SK-N-SH treated with all-trans-retinoic acid at 6 μM for 48 hours (cell line): ENCODE measurements at places on chromosomes 11 and 22.
A peak's percentile ranks its signal among the peaks of the same experiment; 100 is the strongest.

GRCh38 chr22:50733521-50734342, 4.3 kb upstream of the ACR start:
- peak; percentile 47 for ATAC-seq

DNA sequence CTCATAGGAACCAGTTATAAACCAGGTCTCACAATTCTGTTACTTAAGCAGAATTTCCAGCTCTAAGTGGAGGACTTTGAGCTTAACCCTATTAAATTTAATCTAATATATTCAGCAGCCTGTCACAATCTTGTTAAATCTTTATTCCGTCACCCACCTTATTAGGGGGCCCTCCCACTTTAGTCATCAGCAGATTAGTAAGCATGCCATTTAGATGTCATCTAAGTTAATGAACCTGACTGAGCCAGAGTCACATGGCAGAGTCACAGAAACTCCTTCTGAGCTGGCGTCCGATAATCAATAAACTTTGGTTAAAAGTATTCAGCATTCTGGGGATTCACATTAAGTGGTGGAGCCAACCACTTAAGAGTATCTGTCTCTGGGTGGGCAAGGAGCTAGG, 35.1 kb downstream of the TTC12 start:
- no peak for ATAC-seq

GRCh38 chr22:25726241-25726640, 15.7 kb upstream of the MYO18B start:
- ATAC-seq = no peak

DNA sequence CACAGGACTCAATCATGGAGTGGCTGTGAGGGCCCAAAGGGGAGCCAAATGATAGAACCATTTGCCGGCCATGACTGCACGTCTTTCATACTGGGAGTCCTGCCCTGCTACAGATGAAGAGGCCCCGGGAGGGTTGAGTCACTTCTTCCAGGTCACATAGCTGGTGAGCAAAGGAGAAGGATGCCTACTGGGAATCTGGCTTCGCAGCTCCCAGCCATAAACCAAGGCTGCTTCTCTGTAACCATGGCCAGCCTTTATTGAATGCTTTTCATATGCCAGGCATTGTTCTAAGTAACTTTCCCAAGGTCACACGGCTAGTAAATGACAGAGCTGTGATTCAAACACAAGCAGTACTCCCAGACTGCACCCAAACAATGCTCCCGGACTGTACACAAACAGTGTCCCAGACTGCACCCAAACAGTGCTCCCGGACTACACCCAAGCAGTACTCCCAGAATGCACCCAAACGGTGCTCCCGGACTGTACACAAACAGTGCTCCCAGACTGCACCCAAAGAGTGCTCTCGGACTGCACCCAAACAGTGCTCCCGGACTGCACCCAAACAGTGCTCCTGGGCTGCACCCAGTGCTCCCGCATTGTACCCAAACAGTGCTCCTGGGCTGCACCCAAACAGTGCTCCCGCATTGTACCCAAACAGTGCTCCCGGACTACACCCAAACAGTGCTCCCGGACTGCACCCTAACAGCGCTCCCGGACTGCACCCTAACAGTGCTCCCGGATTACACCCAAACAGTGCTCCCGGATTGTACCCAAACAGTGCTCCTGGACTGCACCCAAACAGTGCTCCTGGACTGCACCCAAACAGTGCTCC, 89.8 kb downstream of the FBXO7 start:
- no peak for ATAC-seq

DNA sequence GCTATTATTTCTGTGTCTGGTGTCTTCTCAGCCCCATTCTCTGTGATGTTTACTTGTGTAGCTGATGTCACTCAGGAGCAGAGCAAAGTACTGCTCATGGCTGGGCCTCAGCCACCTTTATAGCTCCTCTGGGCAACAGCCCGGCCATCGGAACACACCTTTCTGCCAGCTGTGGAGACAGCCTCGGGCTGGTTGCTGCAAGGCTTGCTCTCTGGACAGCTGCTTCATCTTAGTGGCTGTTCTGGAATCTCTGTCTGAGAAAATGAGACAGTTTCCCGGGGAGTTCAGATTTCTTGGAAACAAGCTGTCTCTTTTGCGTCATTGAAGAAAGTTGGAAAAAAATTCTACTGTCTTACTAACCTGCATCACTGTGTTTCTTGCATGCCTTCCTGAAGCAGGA, 20.0 kb downstream of the THY1 start:
- ATAC-seq = no peak

GRCh38 chr11:128342511-128343134, 244.7 kb downstream of the ETS1 start:
- ATAC-seq = no peak

DNA sequence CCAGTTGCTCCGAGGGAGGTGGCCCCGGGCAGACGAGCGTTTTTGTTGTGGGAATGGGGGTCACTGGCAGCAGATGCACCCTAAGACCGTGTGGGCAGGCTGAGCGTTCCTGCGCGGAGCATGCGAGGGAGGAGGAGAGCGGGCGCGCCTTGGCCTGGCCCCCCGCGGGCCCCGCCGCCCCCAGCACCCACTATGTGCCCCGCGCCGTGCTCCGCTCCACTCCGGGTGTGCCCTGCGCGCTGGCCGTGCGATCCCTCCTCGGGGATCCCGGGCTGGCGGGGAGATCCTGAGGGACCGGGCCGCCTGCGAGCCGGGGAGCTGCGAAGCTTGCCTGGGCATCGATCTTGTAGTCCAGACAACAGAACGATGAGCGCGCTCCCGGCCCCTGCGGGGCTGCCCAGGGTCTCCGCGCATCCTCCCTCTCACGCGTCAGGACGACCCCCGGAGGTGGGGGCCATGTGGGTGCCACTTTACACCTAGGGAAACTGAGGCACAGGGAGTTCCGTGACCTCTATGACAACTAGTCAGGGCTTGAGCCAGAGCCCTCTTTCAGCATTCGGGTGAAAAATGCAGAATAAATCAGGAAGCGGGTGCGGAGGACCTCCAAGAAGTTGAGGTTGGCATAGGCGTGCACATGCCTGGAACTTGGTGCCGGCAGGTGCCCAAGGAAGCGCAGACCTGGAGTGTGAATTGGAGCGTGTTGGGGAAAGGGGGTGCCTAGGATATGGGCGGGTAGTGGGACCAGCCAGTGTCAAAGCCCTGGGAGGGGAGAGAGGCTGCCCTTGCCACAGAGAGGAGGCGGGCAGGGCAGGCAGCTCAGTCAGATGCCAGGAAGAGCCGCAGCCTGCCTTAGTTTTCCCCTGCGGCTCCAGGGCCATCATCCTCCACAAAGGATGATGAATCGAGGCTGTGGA, 1.3 kb upstream of the KMT5B start:
- peak; percentile 41 for ATAC-seq

GRCh38 chr11:14114269-14114668, 151.7 kb downstream of the SPON1 start:
- ATAC-seq = no peak

- no peak for ATAC-seq
These were observed 29.2 kb downstream of the CPT1A start for GRCh38 chr11:68812526-68812925.

- peak; percentile 78 for ATAC-seq
These were observed 23.3 kb downstream of the ARL14EP start for GRCh38 chr11:30346068-30346688.

GRCh38 chr11:7889985-7890384, 41.1 kb downstream of the OR10A6 start:
- peak; percentile 16; the same call in 2 of the 3 replicates for ATAC-seq

DNA sequence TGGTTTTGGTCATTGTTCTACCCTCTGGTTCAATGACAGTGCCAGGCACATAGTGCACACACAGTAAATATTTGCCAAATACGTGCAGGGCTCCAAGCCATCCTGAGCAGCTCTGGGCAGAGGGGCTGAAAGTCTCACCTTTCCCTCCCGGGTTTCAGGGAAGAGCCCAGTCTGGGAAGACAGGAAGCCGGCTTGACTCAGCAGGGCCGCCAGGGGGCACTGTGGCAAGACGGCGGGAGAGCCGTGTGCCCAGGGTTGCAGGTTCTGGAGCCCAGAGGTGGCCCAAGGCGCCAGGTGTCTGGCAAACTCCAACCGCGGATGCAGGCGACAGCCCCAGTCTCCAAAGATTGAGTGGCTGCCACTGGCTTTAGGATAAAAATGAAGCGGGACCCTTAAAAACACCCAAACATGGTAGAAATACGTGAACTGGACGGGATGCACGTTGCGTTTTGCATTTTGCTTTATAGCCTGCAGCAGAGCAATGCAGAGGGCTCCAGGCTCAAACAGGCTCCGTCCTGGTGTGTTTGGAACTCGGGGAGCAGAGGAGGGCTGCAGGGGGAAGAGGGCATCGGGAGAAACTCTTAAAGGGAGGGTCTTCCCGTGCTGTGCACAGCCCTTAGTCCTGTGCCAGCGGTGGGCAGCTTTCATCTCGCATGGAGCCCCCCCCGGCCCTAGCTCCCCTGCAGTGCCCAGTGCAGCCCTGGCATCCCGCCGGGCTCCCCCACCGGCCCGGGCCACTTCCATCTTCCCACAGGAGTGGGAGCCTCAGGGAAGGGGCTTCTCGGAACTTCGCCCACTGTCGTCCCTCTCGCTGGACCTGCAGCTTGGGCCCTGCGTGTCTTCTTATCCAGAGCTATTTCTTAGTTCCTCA, 10.7 kb downstream of the KRTAP5-5 start:
- peak; percentile 88 for ATAC-seq

- no peak for ATAC-seq
These were observed 291.1 kb upstream of the C11orf87 start for GRCh38 chr11:109130910-109131309.

DNA sequence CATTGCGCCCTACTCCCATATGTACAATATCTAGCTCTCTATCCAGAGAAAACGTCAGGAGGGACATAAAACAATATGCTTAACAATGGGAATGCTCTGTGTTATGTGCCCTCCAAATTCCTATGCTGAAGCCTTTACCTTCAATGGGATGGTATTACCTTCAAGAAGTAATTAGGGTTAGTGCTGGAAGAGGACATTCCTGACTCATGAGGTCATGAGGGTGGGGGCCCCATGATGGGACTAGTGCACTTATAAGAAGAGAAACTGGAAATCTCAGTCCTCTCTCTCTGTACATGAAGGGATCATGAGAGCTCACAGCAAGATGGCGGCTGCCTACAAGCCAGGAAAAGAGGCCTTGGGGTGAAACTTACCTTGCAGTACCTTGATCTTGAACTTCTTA, 20.3 kb downstream of the MMP20 start:
- no peak for ATAC-seq

- no peak for ATAC-seq
These were observed 380.6 kb downstream of the SOX6 start for GRCh38 chr11:15975742-15976141.

- ATAC-seq = no peak
These were observed 149.8 kb upstream of the THY1 start for GRCh38 chr11:119572481-119573424.

GRCh38 chr11:91366816-91367215, 857.8 kb upstream of the FAT3 start:
- no peak for ATAC-seq

GRCh38 chr22:45804319-45804985, 132.8 kb downstream of the ATXN10 start:
- ATAC-seq = peak; percentile 43; the same call in 2 of the 3 replicates

- ATAC-seq = peak; percentile 9; the same call in 1 of the 3 replicates
These were observed 15.0 kb downstream of the PRDM11 start for GRCh38 chr11:45161252-45162063.

GRCh38 chr22:39839204-39839603, 54.4 kb downstream of the ENTHD1 start:
- no peak for ATAC-seq

DNA sequence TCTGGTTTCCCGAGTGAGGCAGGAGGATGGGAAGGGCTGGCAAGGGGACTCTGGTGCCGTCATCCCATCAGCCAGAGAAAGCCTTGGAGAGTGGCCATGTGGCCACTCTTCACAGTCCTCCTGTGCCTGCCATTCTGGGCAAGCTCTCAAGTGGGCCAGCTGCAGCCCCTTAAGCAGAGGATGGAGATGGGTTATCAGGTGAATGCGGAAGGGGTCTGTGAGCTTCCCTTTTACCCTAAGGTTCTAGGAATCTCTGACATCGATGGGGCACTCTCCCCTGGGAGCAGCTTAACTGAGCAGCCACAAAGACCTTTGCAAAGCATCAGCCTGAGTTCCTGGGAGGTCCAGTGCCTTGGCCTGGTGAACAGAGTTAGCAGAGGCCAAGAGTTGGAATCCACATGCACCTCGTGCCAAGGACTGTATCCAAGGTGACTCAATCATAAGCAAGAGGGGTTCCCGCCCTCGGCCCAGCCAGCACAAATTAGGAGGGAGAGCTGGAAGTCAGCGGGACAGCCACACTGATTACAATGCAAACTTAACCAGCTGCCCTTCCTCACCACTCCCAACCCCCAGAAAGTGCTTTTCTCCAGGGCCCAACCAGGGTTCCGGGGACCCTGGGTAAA, 193.6 kb downstream of the BUD13 start:
- ATAC-seq = no peak

GRCh38 chr22:19634226-19634975, 79.9 kb upstream of the SEPTIN5 start:
- ATAC-seq = no peak

- no peak for ATAC-seq
These were observed 167.6 kb downstream of the NXPE2 start for GRCh38 chr11:114845766-114846415.

DNA sequence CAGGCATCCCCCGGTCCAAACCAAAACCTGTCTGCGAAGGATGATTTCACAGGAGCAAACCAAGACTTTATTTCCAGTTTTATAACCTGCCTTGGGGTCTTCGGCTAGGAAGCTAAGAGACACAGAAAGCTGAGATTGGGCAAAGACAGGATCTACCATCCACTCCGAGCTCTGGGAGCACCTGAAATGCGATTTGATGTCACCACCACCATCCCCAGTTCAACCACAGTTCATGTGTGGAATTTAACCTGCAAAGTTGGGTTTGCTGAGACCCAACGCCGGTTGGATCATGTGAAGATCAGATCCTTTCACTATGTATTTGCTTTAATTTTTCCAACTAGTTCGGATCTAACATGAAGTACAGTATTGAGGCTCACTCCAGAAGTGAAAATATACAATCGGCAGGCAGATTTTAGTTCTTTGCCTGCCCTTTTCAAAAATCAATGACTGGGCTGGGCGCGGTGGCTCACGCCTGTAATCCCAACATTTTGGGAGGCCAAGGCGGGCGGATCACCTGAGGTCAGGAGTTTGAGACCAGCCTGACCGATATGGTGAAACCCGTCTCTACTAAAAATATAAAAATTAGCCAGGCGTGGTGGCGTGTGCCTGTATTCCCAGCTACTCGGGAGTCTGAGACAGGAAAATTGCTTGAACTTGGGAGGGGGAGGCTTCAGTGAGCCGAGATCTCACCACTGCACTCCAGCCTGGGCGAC, 1.4 kb upstream of the C11orf24 start:
- ATAC-seq = no peak

DNA sequence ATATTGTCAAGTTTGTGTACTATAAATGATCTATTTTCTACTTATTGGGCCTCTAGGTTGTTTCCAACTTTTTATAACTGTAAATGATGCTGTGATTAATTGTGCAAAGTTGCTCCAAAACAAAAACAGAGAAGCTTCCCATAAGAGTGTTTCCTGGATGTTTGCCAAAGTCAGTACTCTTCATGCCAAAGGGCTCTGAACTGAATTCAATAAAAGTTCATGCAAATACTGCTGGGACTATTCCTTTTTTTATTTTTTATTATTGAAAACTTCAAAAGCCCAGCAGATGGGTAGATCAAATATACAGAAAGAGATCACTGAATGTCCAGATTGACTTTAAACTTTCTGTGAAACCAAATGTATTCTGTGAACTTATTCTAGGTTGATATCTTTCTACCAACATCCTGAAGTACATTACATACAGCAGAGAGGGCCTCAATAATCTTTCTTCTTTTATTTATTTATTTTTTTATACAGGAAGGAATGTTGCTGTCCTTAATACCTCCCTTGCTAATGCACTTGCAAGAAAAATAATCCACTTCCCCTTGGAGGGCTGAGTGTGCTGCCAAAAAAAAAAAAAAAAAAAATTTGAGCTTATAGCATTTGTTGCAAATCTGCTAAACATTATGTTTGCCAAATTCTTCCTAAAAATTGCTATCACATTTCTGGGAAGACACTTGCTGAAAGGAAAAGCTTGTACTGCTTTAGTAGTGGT, 53.0 kb downstream of the CTSC start:
- peak; percentile 55; the same call in 1 of the 3 replicates for ATAC-seq
